ENCODE measurements at places on chromosomes 6 and 20.

GRCh38 chr6:26156850-26157250 is 69.6 kb downstream of the HFE start:
- no peak for DNase-seq

DNA sequence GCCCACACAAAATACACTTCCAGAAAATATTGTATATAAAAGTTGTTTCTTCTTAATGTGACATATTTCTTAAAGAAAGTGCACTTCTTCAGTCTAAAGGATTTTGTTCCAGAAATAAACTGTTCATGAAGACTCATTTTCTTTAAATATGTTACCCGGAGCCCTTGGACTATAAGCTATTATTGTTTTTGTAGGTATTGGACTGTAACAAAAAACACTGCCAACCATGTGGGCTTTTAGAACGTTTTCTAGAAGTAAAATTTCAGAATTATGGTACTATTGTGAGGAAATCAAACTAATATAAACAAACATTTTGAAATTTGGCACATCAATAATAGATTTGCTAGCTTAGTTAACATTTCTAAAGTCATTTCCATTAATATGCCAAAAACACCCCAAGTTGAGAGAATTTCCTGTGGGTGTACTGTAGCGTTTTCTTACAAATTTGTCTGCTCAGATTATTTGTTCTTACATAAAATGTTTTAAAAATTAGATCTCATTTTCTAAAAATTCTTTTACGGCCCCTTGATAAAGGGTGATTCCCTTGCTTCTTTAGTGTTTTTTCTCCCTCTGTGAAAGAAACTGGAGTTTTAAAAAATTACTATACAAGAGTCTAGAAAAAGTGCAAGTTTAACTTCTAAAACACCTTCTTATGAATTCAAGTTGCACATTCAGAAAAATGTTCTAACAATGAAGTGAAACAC is 3.4 kb downstream of the NKX2-4 start:
- DNase-seq, result no peak

GRCh38 chr6:166556863-166557322 is 29.6 kb downstream of the RAMACL start:
- DNase-seq, result no peak

DNA sequence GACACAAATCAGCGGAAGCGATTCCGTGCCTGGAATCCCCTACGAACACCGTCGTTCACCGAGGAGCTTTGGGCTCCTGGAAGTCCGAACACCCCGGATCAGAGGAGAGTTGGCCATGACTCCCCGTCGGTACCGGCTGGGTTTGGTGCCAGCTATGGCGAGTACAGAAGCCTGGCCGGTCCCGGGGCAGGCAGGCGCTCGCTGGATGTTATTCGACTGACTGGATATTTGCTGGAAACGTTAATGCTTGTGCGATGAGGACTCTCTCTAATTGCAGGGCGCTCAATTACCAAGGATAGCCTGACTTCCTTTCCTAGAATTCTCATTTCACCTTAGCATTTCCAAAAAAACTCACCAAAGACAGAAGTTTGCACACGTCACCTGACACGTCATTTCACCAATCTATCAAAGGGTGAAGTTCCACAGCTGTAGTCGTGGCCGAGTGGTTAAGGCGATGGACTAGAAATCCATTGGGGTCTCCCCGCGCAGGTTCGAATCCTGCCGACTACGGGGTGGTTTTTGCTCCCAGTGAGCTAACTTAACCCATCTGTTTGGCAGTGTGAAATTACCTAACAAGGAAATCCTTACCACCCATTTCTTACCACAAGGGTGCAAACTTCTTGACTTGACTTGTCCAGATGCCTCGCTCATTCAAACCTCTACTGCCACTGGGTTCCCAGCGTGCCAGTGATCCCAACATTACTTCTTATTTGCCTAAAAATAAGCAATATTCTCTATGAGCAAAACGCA is 22.7 kb upstream of the ZNF184 start:
- DNase-seq, result no peak

GRCh38 chr20:51796340-51796739 is 6.0 kb downstream of the SALL4 start:
- no peak for DNase-seq

DNA sequence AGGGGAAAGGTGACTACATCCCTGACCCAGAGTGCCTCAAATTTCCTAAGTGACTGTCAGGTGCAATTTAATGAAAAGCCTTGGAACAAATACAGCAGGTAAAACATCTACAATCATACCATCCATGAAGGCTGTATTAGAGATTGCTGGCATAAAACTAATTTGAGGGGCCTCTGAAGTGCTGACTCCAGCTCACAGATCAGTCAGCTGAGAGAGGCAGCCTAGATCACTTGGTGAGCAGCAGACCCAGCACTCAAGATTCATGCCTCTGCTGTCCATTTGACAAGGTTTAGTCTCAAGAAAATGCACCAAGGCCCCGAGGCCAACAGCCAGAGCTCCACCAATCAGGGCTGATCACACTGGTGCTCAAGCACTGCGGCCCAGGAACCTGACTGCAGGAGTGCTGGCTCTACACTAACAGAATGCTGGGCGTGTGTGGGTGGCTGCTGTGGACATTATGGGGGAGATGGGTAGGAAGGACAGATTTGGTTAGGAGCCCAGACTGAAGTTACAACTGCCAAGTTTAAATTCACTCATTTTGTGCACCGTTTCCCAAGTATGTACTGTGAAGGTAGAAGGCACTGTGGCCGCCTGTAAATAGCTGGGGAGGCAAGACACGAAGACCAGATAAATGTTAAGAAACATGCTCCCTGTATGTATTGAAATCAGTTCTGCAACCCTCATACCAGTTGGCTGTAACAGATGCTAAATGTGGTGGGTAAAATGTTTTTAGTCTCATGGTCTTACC is 28.2 kb downstream of the SNX5 start:
- DNase-seq, result no peak

All from NCI-H1092 treated with DMSO at 0.1 percent for 48 hours (cell line).